ENCODE measurements at places on chromosomes 13 and 19.

DNA sequence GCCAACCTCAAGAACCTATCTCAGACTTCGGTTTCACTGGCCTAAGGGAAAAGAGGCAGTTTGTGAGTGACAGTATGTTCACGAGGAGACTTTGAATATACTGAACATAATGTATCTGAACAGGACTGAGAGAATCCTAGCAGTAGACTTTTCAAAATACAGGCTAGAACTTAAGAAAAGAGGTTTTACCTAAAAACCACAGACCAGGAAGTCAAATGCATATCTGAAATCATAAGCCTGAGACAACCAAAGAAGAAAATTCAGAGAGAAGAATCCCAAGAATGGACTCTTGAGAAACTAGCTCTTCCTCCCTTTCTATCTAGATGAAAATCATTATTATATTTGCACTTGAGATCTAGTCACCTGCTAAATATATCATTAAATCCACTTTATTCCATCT, 17.6 kb downstream of the MYCBP2 start:
- no peak for DNase-seq

DNA sequence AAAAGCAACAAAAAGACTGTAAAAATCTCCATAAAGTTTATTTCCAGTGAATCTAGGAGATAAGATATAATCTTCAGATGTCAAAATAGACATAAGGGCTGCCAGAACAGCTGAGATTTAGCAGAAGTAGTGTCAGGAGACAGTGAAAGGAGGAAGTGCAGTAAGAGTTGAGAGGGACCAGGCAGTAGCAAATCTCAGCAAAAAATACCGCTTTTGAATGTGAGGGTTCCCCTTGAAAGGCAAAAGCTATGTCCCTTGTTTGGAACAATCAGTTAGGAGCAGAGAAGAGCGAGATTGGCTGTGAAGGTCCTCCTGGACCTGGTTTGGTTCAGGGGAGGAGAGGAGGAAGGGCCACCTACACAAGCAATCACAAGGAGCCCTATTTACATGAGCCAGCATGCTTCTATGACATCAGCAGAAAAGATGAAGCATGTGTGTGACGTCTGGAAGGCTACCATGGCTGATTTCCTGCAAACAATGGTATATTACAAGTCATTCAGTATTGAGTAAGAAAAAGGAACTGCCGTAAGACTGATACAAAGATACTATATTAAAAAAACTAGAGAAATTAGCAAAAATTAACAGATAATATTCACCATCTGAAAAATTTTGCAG, 98.9 kb upstream of the SIAH3 start:
- no peak for DNase-seq

DNA sequence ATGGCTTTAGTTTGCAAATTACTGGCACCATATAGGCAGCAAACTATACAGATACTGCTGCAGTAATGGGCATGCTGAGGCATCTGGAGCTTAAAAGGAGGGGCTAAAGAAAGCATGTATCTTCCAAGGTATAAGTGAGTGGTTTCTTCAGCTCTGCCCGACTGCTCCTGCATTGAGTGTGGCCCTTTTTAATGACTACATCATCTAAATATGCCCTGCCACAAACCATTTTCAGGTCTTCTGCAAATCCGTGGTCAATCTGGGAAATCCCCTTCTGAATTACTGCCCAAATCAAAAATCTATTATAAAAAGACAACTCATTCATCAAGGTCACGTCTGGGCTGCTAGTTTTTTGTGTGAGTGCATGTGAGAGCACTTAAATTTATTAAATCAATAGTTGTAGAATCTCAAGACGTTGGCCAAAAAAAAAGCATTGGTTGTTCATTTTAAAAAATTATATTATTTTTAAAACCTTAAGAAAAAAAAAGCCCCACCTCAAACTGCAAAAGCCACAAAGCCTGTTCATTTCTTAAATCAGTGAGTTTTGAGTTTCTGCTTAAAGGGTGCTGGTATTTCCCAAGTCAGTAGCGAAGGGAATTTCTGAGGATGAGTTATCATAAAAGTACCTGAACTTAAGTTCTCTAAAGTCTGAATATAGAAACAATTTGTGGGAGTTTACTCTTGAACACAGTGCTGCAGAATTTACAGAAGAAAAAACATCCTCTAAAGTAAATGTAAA, 16.3 kb downstream of the LCP1 start:
- no peak for DNase-seq

DNA sequence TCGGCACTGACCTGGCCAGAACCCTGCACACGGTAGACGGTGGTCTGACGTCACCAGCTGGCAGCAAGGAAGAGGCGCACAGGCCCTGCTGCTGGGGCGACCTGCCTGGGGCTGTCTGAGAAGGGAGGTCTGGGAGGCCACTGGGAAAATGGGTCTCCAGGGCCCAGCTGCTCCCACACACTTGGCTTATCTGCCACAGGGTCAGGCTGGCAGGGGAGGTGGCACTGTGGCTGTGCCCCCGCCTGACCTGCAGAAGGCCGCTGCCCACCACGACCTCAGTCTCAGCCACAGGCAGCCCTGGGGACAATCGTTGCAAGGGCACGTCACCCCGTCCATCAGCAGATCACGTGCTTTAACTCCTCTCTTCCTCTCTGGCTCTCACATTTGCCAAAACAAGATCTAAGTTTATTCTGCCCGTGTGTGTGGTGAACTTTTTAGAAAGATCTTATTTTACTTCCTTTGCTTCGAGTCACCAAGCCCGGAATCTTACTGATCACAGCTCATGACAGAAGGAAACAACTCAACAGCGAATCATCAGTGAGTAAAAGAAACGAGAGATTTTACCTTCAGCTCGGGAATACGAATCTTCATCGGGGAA, 45.2 kb upstream of the RANBP3 start:
- DNase-seq = no peak

GRCh38 chr13:85236413-85236812, 562.8 kb downstream of the SLITRK6 start:
- no peak for DNase-seq

GRCh38 chr13:113145911-113146598, 12.4 kb upstream of the PROZ start:
- no peak for DNase-seq

- DNase-seq = no peak
Observed at GRCh38 chr13:33541962-33542308, 256.4 kb upstream of the STARD13 start.

- no peak for DNase-seq
Observed at GRCh38 chr13:102825921-102826706, 19.7 kb upstream of the ERCC5 start.

- DNase-seq = no peak
Observed at GRCh38 chr13:41520660-41521630, 63.6 kb downstream of the RGCC start.

Measured in stimulated activated CD8-positive, alpha-beta memory T cell treated with anti-CD3 and anti-CD28 coated beads, Interleukin-15, amount 100 ng/mL, for 4 hours (primary cell).